ENCODE measurements at places on chromosomes 5 and 9. TPM values are rescaled to one million over a fixed set of nuclear protein-coding genes. Genes with fewer than 3 reads are reported as not detected.

- H3K36me3 ChIP-seq, result no peaks in the 10 kb centered on the region
- DNase-seq, result no peak
- H3K4me1 ChIP-seq, result no peaks in the 10 kb centered on the region
- H3K27ac ChIP-seq, result no peak overlapping the region
- no peak overlapping the region for H3K4me3 ChIP-seq
These were observed 99.1 kb downstream of the RXRA start for GRCh38 chr9:134425401-134425800.

DNA sequence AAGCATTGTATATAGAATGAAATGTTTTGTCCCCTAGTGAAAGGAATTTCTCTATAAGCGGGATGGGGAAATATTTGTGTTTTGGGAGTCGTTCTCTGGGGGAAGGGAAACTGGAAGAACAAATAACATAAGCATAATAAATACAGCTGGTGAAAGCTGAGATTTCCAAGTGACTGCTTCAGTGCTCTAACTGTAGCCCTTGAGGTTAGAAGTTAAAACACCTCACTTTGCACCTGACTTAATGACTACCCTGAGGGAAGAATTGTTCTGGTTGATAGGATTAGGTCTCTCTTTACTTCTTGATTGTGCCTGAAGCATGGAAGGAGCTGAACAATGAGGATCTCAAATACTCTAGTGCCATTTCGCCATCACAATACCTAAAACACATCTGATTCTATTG, 307.4 kb downstream of the MAN2A1 start:
- peaks cover 2% of the 10 kb centered on the region for H3K36me3 ChIP-seq
- no peak for DNase-seq
- H3K4me3 ChIP-seq, result no peak overlapping the region
- no peaks in the 10 kb centered on the region for H3K4me1 ChIP-seq
- no peak overlapping the region for H3K27ac ChIP-seq
- no peaks in the 10 kb centered on the region for H3K27me3 ChIP-seq

GRAMD2B gene
- total RNA-seq, result 5.2 TPM

SLC34A1 gene
- 1.9 TPM for total RNA-seq

DNA sequence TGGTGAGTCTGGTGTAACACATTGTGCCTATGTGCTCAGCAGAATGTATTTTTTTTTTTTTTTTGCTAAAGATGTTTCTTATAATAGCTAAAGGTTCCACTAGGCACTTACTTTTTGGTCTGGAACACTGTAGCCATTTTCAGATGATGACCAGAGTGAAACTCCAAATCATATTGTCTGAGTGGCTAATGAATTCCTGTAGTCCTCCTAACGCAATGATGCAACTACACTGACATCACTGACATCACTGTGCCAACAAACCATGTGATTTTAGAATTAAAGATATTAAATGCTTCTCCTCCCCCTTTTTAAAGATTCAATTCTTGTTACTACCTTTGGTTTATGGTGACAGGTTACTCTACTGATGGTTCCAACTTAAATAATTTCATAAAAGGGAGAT, 28.8 kb downstream of the JAKMIP2 start:
- no peak overlapping the region for H3K27ac ChIP-seq
- H3K4me3 ChIP-seq, result no peak overlapping the region
- H3K27me3 ChIP-seq, result no peaks in the 10 kb centered on the region
- DNase-seq, result no peak
- H3K36me3 ChIP-seq, result no peaks in the 10 kb centered on the region

CER1 gene
- not detected for total RNA-seq

DNA sequence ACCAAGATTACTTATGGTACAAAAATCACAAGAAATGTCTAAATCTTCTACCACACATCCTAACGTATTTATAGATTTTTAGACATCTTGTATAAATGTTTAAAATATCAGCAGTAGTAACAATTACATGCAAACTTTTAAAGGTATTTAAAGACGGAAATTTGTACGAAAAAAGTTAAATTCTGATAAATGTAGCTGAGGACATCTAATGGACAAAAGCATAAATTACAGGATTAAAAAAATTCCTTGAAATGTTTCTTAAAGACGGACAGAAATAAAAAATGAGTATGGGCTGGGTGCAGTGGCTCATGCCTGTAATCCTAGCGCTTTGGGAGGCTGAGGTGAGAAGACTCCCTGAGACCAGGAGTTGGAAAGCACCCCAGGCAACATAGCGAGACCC, 15.8 kb downstream of the ERCC8 start:
- no peak for DNase-seq
- H3K4me1 ChIP-seq, result peaks cover 4% of the 10 kb centered on the region
- H3K27ac ChIP-seq, result no peak overlapping the region
- H3K4me3 ChIP-seq, result no peak overlapping the region
- H3K36me3 ChIP-seq, result peaks cover 11% of the 10 kb centered on the region

- no peak for DNase-seq
- H3K27me3 ChIP-seq, result peaks cover 12% of the 10 kb centered on the region
- no peak overlapping the region for H3K27ac ChIP-seq
These were observed 250.1 kb downstream of the CEMIP2 start for GRCh38 chr9:71518045-71518827.

DNA sequence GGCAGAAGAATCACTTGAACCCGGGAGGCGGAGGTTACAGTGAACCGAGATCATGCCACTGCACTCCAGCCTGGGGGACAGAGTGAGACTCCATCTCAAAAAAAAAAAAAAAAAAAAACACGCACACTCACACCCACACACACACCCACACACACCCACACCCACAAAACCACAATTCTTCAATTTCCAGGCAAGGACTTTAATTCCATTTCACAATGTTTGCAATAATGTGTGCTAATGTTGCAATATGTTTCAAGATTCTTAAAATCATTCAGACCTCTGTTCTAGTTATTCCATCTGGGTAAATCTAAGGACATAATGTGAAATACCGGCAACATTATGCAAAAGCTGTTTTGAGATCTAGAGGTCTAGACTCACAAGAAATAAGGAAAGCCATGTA, 28.3 kb downstream of the CCDC69 start:
- H3K4me3 ChIP-seq, result no peak overlapping the region
- peak overlapping the region; percentile 59 for H3K27ac ChIP-seq
- H3K36me3 ChIP-seq, result peaks cover 68% of the 10 kb centered on the region
- H3K4me1 ChIP-seq, result peaks cover 23% of the 10 kb centered on the region
- DNase-seq, result no peak

ZNF618 gene
- 0.75 TPM for total RNA-seq

Measured in activated naive CD8-positive, alpha-beta T cell treated with anti-CD3 and anti-CD28 coated beads, Interleukin-2, amount 10 ng/mL, durations not matched to agents 7 days and 5 days (primary cell).